ELF-1 (cell line): ENCODE measurements at places on chromosomes 7 and 10.

DNA sequence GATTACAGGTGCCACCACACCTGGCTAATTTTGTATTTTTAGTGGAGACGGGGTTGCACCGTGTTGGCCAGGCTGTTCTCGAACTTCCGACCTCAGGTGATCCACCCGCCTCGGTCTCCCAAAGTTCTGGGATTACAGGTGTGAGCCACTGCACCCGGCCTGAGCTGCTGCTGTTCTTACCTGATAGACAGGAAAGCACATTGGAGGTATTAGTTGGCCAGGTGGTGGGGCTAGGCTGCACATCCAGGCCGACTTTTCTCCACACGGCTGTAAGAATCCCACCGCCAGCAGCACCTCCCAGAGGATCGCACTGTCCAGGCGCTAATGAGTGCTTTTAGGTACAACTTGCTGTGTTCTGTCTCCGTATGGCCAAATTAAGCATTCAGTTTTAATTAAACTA is 112.6 kb downstream of the WDR37 start:
- no peak for DNase-seq

DNA sequence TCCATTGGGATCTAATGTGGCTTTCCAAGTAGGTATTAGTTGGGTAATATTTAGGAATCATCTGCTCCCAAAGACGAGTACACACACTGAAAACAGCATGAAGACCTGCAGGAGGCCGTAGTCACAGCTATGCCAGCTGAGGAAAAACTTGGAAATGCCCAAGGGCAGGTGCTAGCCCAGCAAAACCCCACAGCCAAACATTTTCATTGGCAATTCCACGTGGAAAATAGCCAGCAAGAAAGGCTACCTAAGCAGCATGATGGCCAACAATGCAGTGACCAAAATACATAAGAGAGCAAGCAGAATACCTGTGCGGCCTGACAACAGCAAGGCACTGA is 32.7 kb downstream of the DOCK4 start:
- DNase-seq, result no peak

GRCh38 chr10:58173391-58173790 is 94.3 kb downstream of the IPMK start:
- DNase-seq, result no peak

- DNase-seq, result no peak
Observed at GRCh38 chr7:118902600-118902999, 678.1 kb downstream of the ANKRD7 start.

DNA sequence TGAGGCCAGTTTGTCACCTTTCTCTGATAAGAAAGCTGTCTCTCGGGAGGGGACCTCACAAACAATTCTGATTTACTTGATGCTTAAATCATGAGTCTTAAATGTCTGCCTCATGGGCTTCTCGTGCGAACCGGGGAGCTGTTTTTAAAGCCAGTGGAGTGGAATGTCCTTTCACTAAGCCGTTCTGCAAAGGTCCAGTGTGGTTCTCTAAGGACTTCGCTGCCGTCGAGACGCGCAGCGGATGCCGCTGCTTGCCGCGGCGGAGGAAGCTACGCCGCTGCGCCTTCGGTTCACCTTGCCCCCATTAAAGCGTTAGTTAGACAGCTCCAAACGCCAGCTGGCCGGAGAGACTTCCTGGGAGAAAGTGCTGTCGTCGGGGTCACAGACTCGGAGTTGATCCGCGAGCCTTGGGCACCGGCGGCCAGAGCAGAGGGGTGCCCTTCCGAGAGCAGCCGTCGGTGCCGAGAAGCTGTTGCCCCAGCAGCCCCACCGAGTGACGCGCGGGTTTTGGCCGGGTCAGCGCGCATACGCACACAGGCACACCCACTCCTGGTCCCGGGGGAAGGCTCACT is 1.3 kb upstream of the HMX3 start:
- peak; percentile 45 for DNase-seq

- DNase-seq, result peak; percentile 25
Observed at GRCh38 chr10:34314457-34314856, 500.6 kb downstream of the PARD3 start.

- peak; percentile 62 for DNase-seq
Observed at GRCh38 chr7:155815332-155816191, 3.3 kb upstream of the SHH start.

DNA sequence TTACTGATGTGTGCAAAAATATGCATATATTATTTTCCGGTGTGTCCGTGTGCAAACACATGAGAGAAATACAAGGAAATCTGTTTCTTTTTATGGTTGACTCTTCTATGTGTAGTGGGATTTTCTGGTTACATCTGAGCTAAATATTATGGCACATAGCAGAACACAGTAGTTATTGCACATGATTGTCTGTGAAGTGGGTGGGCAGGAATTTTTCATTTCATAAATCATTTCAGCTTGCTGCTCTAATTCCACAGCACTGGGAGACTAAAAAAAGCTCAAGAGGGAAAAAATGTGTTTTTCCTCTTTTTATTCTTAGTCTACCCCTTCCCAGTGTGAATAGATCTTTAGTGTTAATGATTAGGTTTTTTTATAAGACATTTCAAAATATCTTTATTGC is 197.9 kb downstream of the MBL2 start:
- no peak for DNase-seq

DNA sequence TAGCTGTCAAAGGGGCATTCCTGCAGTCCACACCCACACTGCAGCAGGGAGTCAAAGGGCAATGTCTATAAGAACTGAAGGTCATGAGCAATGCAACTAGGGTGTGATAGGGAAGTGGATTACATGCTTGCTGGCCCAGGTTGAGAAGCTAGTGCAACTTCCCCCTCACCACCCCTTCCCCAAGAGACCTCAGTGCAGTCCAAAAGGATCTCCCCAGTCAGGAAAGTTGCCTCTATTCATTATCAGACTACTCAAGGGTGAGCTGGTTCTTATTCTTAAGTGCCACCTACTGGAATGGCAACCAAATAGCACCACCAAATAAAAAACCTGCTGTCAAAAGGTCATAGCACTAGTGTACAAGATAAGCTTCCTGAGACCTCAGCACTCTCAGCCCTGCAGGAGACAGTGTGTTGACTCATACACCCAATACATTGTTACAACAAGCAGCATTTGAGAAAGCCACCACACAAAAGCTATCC is 28.2 kb downstream of the MTERF1 start:
- DNase-seq, result peak; percentile 36

GRCh38 chr7:99766484-99767099 is 17.4 kb downstream of the CYP3A4 start:
- no peak for DNase-seq

DNA sequence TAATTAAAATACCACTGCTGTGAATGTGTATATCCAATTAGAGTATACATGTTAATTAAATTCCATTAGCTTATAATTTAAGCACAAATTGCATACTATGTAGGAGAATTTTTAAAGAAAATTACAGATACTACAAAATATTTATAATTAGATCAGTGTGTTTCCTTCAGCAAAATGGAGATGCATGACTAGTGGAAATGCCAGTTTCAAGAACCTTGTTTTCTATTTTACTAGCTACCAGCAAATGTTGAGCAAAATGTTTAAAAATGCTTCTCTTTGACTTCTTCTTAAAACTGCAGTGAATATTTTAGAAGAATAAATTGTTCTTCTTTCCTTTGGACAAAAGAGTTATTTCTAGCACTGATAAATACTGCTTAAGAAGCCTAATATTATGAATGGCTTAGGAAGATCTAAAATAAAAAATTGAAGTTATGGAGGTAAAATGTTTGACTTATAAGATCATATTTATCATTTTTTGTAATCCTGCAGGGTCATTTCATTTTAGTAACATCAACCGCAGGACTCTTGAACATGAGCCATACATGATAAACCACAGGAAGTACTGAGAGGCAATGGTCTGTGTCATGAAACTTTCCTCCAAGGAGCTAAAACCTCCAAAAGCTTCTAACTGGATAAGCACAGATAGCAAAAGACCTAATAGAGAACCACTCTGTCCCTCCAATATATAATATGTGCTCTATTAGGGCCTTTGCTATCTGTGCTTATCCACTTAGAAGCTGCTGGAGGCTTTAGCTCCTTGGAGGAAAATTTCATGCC is 1066.0 kb upstream of the CELF2 start:
- DNase-seq, result no peak

GRCh38 chr7:116224492-116225098 is 14.3 kb downstream of the TES start:
- DNase-seq, result no peak

- peak; percentile 95 for DNase-seq
Observed at GRCh38 chr10:7551950-7552716, 114.6 kb downstream of the ITIH5 start.

GRCh38 chr10:71501402-71501801 is 104.7 kb downstream of the CDH23 start:
- no peak for DNase-seq

DNA sequence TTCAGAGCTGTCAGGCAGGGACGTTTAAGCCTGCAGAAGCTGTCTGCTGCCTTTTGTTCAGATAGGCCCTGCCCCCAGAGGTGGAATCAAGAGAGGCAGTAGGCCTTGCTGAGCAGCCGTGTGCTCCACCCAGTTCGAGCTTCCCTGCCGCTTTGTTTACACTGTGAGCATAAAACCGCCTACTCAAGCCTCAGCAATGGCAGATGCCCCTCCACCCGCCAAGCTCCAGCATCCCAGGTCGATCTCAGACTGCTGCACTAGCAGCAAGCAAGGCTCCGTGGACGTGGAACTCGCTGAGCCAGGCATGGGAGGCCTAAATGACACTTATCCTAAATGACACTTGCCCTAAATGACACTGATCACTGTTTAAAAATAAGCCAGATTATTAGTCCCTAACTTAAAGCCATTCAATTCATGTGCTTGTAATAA is 6.8 kb upstream of the ASB15 start:
- peak; percentile 90 for DNase-seq

DNA sequence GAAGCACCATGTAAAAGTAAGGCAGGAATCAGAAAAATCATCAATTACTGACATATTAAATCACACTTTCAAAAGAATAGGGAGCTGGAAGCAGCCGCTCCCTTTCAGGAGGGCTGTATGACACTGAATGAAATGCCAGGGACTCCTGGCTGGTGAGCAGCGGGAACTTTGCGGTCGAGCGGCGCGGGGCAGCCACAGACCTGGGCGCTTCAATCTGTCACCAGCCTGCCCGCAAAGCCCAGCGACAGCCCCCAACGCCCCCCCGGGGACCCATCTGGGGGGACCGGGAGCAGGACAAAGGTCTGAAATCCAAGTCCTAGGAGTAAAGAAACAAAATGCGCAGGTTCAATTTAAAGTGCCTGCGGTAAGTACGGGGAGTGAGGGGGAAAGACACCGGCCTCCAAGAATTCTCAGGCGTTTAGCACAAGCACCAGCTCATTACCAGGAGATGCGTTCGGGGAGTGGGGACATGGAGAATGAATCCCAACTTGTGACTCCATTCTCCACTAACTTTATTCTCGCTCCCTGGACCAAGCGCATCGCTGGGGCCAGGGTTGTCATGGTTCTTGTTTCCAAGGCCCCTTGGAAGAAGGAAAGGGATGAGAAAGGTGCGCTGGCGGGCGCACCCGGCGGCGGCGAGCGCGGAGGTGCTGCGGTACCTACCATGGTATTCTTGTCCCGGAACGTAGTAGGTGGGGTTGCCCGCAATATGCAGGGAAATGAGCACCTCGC is 824 bp downstream of the RELN start:
- DNase-seq, result no peak

DNA sequence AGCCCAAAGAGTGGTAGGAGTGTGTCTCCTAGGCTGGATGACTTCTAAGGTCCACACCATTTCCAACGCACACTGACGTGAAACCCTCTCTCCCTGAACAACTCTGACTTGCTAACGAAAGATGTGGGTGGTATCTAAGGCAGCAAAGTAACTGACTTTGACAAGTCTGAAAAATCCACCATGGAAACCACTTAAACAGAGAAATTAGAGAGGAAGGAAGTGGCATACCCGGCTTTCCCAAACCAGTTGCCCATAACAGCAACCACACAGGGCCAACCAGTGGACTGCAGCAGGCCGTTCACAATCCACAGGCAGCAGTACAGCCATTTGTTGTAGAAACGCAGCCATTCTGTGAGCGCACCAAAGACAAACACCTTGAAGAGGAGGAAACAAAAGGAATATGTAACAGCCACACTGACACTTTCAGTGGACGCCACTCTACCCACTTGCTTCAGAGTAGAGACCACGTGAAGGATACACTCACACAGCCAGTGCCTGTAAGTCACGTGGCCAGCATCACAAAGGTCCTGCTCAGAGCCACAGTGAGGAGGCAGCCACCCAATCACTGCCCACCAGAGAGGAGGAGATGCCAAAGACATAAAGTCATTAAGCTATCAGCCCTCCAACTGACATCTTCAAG is 39.8 kb downstream of the SLC37A3 start:
- DNase-seq, result no peak

DNA sequence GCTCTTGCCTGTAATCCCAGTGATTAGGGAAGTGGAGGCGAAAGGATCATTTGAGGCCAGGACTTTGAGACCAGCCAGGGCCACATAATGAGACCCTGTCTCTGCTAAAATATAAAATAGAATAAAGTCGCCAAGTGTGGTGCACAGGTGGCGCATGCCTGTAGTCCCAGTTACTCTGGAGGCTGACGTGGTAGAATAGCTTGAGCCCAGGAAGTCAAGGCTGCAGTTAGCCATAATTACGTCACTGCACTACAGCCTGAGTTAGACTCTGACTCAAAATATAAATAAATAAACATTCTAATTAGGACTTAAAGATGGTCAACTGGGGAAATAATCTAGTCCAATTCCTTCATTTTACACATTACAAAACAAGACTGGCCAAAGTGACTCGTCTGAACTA is 768 bp downstream of the CHCHD2 start:
- DNase-seq, result peak; percentile 18

DNA sequence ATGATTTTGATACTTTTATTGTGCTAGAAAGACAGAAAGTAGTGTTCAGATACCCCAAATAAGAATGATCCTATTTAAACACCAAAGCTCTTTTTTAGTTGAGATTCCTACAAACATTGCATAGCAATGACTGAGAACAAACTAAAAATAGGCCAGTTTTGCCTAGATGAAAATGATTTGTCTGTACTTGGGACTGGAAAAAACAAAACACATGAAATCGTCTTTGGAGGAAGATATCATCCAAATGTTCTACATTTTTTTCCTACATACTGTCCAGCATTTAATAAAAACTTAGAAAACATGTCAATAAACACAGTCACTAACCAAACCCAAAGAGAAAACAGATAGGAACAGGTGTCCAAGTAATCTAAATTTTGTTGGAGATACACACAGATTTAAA is 111.6 kb upstream of the MEOX2 start:
- no peak for DNase-seq

DNA sequence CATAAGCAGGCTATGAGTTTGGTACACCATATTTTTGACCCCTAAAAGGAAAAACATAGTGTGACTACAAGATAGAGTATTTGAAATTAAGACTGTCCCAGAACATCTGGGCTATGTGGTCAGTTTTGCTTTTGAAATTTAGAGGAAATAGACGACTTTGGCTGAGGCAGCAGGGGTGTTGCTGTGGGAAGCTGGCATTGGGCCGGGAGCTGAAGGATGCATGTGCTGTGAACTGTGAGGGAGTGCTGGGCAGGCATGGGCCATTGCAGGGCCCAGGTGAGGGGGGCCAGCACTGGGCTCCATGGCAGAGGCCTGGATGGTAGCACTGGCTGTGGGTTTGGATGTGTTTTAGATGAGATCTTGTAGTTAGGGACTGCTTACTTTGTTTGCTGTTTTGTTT is 168.3 kb downstream of the BMPER start:
- no peak for DNase-seq

GRCh38 chr7:33649476-33650441 is 255.6 kb upstream of the BMPER start:
- no peak for DNase-seq
